ENCODE measurements at places on chromosomes 12 and 14.

GRCh38 chr14:68548194-68549076 lies 244.4 kb downstream of the ZFP36L1 start:
- no peak for DNase-seq

DNA sequence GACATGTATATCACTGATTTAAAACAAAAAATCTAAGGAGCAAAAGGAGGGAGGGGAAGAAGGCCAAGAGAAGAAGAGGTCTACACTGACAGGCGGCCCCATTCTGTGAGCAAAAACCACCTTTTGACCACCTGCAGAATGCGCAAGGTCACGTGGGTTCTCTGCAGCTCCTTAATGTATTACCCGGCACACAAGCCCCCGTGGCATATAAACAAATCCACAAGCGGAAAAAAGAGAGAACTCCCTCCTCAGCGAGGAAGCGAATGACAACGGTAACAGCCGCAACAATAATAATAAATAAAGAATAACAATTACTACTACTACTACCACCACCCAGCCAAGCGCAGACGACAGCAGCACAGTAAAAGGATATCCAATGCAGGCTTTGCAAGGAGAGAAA lies 1.3 kb downstream of the KSR2 start:
- DNase-seq = no peak

GRCh38 chr14:65242732-65243134 lies 140.4 kb upstream of the MAX start:
- DNase-seq = no peak

- no peak for DNase-seq
These were observed 9.9 kb downstream of the BMAL2 start for GRCh38 chr12:27342536-27342935.

- no peak for DNase-seq
These were observed 32.6 kb upstream of the LMNTD1 start for GRCh38 chr12:25585662-25586061.

GRCh38 chr12:125519026-125519651 lies 453.9 kb downstream of the AACS start:
- DNase-seq = no peak

DNA sequence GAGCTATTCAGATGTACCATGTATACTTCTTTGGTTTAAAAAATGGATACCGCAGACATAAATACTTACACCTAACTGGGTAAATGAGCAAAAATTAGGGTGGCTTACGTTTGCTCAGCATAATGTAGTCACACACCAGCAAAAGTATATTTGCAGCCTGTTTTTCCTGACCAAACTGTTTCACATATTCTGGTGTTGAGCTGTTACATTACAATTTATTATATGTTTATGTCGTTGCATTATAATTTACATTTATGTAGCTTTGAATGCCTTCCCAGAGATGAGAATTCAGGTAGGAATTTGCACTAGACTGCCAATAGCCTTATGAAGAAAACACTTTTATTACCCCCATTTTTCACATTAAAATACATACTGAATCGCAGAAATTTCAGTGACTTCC lies 183.3 kb downstream of the PTPRO start:
- no peak for DNase-seq
